ENCODE measurements at places on chromosomes 3 and 15. TPM values are rescaled to one million over a fixed set of nuclear protein-coding genes. Genes with fewer than 3 reads are reported as not detected.

The ISG20 gene
- total RNA-seq, result 3.1 TPM

The LRRC31 gene
- total RNA-seq, result 0.67 TPM

The SLC51B gene
- total RNA-seq, result not detected

The CORO2B gene
- 2.0 TPM for total RNA-seq

GRCh38 chr3:40885430-40885829 lies 313.9 kb upstream of the CTNNB1 start:
- DNase-seq, result no peak

GRCh38 chr3:194780706-194781105 lies 95.0 kb downstream of the FAM43A start:
- no peak for DNase-seq

- DNase-seq, result no peak
These were observed 32.6 kb downstream of the CCNB2 start for GRCh38 chr15:59137566-59137965.

- no peak for DNase-seq
These were observed 6.3 kb upstream of the BHLHE40 start for GRCh38 chr3:4972652-4973643.

DNA sequence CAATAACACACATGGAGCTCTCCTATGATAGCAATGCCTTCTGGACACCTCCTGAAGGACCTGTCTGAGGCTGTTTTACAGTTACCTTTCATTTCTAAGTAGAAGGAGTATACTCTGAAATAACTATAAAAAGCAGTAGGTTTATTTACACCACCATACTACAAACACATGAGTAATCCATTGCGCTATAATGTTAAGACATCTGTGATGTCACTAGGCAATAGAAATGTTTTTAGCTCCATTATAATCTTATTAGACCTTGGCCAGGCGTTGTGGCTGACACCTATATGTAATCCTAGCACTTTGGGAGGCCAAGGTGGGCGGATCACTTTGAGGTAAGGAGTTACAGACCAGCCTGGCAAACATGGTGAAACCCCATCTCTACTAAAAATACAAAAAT lies 24.7 kb downstream of the PXK start:
- DNase-seq, result no peak

DNA sequence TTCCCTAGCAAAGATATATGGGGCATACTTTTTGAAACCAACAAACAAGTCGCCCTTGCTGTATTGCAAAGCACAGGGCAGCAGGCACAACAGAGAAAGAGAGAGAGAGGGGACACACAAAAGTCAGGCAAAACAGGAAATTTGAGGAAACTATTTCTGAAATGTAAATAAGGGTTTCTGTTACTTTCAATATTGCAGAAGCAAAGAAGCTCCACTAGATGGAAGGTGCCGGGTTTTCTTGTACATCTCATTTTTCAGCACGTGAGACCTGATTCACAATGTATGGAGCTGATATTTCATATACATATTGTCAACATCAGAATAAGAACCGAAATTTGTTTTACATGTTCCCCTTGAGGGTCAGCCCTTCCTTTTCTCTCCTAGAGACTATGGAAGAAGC lies 127.4 kb downstream of the FOXP1 start:
- no peak for DNase-seq

- DNase-seq, result no peak
These were observed 1120.1 kb downstream of the ROBO1 start for GRCh38 chr3:78647726-78648125.

Data from progenitor cell of endocrine pancreas (in vitro differentiated cells).